ENCODE measurements at places on chromosomes 11 and 22. TPM values are rescaled to one million over a fixed set of nuclear protein-coding genes. Genes with fewer than 3 reads are reported as not detected.

The SPATA19 gene
- not detected for total RNA-seq

The DDX17 gene
- total RNA-seq: 701 TPM

The PLAAT5 gene
- 0.18 TPM for total RNA-seq

The TSPAN18 gene
- total RNA-seq: 0.49 TPM

The KCNJ11 gene
- not detected for total RNA-seq

The OR4D5 gene
- not detected for total RNA-seq

The C1QTNF4 gene
- total RNA-seq: not detected

The GALNT18 gene
- total RNA-seq: 2.4 TPM

The IGLL1 gene
- total RNA-seq: not detected

The EEF1G gene
- total RNA-seq: 1,443 TPM

The TBX10 gene
- total RNA-seq: not detected

All from fibroblast of the aortic adventitia (primary cell).